Right ventricle myocardium superior (tissue), 1 donor: ENCODE measurements at places on chromosomes 6 and 20.

GRCh38 chr20:33490023-33490933, at the start of gene CBFA2T2:
Gene CBFA2T2 (plus strand): TSS chr20:33490096. CDS start chr20:33490268, 172 bp downstream.
- no peak for DNase-seq

DNA sequence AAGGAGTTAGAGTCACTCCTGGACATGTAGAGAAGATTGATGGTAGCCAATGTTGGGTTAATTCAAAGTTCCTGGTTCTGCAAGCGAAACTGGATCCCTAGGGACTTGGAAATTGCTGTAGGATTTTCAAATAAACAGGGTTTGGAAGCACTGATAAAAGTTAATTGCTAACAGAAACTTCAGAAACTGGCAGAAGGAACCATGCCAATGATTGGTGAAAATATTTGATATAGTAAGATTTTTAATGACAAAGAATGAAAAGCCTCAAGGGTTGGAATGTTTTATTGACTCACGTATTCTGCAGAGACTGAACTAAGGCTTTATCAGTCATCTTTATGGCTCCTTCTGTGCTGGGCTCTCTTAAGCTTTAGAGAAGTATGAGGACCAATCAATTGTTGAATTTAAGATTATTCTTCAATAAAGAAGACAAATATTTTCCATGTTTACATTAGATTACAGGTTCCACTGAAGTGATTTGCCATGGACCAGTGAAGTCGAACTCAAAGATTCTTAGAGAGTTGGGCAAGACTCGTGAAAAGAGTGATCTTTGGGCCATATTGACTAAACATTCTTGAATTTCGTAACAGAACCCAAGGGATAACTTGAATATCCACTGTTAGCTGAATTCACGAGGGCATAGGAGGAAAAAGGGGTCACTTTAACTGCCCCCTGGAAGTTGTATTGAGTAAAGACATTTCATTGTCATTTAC, 371.4 kb downstream of the HDGFL1 start:
- no peak for DNase-seq

GRCh38 chr20:2320813-2321658, 25.2 kb downstream of the TGM3 start:
- no peak for DNase-seq

DNA sequence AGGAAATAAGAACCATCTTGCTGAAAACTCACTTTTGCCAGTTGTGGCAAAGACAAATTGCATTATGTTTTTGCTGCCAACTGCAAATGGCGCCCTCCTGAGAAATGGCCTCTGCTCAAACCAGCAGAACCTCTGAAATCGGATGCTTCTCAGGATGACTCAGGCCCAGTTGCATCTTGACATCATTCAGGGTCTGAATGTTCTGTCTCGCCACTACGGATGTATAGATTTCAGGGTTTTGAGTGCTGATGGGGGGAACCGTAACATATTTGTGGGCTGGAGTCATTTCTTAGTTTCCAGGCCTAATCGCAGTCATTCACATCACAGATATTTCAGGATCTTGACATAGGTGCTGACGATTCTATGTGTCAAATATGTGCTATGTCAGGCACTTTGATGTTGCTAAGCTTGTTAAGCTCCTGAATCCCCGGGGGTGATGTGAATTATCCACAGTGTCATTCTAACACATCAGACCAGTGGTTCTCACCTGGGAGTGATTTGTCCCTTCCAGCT, 207.1 kb downstream of the NFATC2 start:
- no peak for DNase-seq

- DNase-seq, result no peak
Observed at GRCh38 chr6:158610319-158610968, 34.1 kb downstream of the DYNLT1 start.

- DNase-seq, result no peak
Observed at GRCh38 chr6:45743028-45743615, 272.5 kb downstream of the CLIC5 start.

DNA sequence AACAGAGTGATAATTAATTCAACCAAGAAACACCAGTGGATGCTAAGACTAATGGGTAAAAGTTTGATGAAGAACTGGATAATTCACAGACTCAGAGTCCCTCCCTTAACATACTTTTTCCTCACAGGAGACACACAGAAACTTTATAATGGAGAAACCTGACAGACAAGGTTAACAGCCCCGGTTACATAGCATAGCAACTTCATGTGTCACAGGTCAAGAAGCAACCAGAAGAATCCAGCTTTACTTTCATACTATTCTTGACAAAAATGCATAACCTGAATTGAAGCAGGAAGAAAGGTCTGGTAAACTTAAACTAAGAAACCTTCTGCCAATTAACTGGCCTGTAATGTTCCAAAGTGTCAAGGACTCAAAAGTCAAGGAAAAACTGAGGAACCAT, 375.9 kb downstream of the RNF144B start:
- no peak for DNase-seq

- no peak for DNase-seq
Observed at GRCh38 chr20:37945091-37945547, 42.2 kb downstream of the VSTM2L start.

GRCh38 chr6:89940225-89941027, 46.2 kb downstream of the GJA10 start:
- DNase-seq, result peak; percentile 63

- DNase-seq, result no peak
Observed at GRCh38 chr6:39684790-39685488, 40.3 kb downstream of the KIF6 start.

DNA sequence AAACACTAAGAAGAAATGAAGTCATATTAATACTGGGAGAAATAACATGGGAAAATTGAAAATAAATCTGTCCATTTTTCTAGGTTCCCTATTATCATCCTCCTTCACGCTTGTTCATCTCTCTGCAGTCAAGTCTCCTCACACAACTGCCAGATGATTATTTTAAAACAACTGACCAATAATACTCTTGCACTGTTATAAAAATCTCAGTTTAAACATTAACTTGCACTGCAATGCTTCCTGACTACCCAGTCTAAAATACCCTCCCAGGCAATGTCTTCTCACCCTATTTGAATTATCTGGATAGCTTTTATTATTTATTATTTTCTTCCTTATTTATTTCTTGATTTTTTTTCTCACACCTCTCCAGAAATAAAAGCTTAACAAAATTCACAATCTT, 5.7 kb downstream of the EYS start:
- no peak for DNase-seq
